NCI-H1930 (cell line): ENCODE measurements at places on chromosomes 4 and X.

- no peak for DNase-seq
These were observed 31.0 kb downstream of the TMSB4X start for GRCh38 chrX:13005661-13006473.

DNA sequence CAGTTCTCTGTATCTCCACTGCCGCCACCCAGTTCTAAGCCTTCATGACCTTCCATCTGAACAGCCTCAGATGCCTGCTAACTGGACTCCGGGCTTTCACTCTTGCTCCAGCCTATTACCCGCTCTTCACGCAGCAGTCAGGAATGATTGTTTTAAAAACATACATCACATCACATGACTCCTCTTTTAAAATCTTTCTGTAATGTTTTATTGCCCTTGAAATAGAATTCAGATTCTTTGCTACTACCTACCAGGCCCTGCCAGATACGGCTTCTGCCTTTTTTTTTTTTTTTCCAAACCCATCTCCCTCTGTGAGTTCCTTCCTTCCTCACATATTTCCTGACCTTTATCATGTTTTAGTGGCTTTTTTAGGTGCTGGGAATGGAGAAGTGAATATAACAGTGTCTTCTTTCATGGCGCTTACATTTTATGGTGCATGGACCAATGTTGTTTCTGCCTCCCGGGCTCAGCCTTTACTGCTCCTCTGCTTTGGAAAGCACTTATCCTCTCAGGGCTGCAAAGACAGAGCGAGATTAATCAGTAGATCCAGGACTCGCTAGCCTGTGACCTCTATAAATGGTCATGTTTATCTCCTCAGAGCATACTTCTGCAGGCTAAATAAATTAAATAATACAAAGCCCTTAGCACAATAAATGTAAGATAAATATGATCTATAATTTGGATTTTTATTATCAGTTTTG lies 58.0 kb downstream of the FBXO8 start:
- no peak for DNase-seq

DNA sequence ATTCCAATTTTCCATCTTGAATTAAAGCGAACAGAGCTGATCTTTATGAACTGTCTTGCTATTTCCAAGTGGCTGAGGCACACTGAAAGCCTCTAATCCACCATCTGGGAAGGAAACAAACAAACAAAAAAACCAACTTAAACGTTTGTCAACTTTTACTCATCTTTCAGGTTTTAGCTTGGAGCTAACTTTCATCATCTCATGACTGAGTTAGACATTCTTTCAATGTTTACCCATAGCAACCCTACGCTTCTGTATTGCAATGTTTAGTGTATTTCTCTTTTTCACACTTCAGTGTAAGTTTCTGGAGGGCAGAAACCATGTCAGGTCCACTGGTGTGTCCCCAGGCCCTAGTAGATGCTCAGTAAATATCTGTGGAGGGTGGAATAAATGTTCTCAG lies 343.8 kb downstream of the GBA3 start:
- DNase-seq: no peak

- no peak for DNase-seq
These were observed 47.5 kb upstream of the BCOR start for GRCh38 chrX:40145001-40145922.

DNA sequence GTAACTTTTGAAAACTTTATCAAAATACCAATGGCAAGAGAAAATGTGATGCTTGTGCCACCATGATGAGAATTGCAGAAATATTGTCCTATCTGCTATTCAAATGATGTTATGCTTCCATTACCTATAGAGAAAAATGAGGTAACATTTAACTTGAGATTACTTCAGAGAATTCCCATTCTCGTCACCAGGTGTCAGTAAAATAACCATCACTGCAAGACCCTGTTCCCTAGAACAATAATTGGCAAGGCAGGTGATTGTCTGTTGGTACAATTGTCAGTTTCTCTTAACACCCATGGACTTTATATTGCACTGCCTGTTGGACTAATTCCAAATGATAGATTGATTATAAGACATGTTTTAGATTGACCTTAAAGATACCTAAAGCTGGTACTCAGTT lies 179.9 kb downstream of the GABRG1 start:
- no peak for DNase-seq

DNA sequence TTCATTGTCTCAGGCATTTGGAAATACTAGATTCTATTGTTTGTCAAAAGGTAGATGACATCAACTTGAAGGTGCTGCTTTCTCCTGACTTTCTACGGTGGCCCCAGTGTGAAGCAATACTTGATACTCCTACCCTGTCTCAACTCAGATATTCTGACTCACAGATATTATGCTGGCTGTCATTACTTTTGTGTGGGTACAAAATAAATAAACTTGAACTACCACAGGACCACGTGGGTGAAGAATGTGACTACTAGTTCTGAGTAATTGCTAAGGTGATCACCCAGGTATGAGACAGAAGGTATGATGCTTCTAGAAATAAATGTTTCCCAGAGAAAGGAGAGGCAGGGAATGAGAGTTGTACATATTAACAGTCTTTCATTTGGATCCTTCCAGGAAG lies 275.3 kb upstream of the SPOCK3 start:
- DNase-seq: no peak

GRCh38 chrX:121356850-121357171 lies 309.4 kb downstream of the GLUD2 start:
- DNase-seq: peak; percentile 33
